ENCODE measurements at places on chromosomes 16 and 17.

DNA sequence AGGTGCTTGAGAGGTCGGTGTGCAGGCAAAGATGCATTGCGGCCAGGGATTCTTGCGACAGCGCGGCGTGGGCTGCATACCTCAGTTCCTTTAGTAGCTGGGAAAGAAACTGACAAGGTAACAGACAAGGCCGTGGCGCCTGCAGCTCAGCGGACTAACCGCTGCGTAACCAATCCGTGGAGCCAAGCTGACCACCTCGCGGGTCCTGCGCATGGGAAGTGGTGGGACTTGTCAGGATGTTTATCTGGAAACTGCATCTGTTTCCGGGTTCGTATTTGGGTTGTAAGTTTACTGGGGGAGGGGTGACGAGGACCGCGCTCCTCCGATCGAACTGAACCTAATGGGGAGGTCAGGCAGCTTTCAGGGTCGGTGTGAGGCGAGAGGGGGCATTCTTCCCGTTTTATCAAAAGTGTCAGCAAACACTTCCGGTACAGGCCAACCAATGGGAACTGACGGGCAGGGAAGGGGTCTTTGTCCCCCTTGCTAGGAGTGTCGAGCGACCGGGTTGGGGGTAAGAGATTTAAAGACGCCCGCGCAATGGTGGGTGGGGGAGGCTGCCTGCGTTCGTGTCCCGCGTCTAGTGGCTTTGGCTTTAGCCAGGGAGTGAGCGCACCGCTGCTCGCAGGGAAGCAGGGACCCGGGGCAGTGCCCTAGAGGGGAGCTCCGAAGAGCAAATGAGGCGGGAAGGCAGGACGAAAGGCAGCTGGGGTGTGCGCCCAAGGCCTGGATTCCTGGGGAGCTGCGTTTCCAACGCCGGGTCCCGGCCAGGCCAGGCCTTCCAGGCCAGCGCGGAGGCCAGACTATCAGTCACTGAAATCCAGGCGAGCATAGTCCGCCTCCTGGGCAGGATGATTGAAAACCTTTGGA, 7.0 kb downstream of the IRX6 start:
- DNase-seq: no peak

GRCh38 chr16:22423716-22424115, 49.3 kb upstream of the CDR2 start:
- DNase-seq: no peak

DNA sequence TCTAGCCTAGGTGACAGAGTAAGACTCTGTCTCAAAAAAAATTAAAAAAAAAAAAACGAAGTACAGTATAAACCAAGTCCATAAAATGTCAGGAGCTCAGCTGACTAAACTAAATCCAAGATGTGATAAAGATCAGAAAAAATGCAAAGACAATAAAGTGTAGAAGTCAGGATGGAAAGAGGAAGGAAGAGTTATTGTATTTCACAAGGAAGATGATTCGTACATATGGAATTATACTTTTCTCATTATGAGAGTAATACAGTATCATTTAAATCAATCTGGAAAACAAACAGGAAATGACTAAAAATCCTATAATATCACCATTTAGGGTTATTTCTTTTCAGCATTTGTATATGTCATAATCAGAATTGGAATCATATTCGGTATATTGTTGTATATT, 11.4 kb upstream of the APOH start:
- no peak for DNase-seq

GRCh38 chr17:13474073-13474800, 127.5 kb downstream of the HS3ST3A1 start:
- DNase-seq: no peak

Data from NCI-H1694 (cell line).